ENCODE measurements at places on chromosomes 3 and 15. TPM values are rescaled to one million over a fixed set of nuclear protein-coding genes. Genes with fewer than 3 reads are reported as not detected.

DNA sequence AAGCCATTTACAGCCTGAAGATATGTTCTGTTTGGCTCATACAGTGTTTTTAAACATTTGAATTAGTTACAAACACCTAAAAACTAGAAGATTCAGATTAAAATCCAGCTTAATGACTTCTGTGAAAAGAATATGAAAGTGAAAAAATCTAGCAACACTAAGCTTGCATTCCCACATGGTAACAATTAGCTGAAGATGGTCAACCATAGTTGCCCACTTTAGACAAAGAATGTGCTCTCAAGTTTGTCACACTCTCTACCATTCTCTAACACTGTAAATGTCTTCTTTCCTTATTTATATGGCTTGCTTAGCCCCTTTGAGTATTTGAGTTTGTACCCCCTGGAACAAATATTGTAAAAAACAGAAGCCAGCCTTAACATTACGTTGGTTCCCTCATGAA is 32.7 kb downstream of the HDGFL3 start:
- H3K27me3 ChIP-seq: no peaks in the 10 kb centered on the region
- no peaks in the 10 kb centered on the region for H3K36me3 ChIP-seq
- no peak overlapping the region for H3K27ac ChIP-seq
- H3K4me3 ChIP-seq: no peak overlapping the region
- no peak for DNase-seq

- H3K27ac ChIP-seq: no peak overlapping the region
- H3K4me3 ChIP-seq: no peak overlapping the region
- H3K36me3 ChIP-seq: no peaks in the 10 kb centered on the region
- DNase-seq: no peak
- H3K27me3 ChIP-seq: no peaks in the 10 kb centered on the region
- H3K4me1 ChIP-seq: no peaks in the 10 kb centered on the region
Observed at GRCh38 chr3:80519436-80519835, 751.6 kb upstream of the ROBO1 start.

DNA sequence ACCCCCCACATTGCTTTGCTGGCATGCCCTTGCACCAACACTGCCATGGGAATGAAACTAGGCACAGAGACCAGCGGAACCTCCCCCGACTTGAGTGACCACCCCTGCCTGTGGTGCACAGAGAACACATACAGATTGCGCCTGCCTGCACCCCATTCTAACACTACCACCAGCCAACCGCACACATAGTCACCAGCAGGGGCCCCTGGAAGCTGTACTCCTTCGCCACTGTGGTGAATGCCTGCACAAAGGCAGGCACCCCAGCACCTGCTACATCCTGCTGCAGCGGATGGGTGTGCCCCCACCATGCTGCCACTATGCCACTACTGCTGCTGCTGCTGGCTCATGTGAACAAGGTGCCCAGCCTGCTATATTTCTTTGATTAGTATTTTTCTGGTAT is 27.4 kb upstream of the DNAAF4 start:
- H3K27ac ChIP-seq: no peak overlapping the region
- H3K4me3 ChIP-seq: no peak overlapping the region
- DNase-seq: no peak
- H3K36me3 ChIP-seq: no peaks in the 10 kb centered on the region
- H3K4me1 ChIP-seq: no peaks in the 10 kb centered on the region
- H3K27me3 ChIP-seq: no peaks in the 10 kb centered on the region

The ECT2 gene
- total RNA-seq: 97.0 TPM

DNA sequence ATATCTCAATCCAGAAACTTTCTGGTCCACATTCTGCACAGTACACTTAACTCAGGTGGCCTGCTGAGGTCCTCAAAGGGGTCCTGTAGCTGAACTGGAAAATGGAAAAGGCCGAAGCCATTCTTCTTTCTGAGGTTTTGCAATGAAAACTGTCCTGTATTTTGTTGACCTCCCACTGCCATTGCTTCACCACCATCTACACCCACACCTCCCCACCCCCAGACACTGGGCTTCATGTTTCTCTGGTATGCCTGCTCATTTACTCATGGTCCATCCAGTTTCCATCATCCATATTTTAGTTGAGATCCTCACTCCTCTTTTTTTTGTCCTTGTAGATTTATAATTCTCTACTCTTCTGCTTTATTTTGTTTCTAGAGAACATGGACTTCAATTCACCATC is 115.7 kb upstream of the SLC24A5 start:
- H3K27me3 ChIP-seq: no peaks in the 10 kb centered on the region
- no peaks in the 10 kb centered on the region for H3K4me1 ChIP-seq
- H3K36me3 ChIP-seq: no peaks in the 10 kb centered on the region
- no peak overlapping the region for H3K27ac ChIP-seq
- no peak for DNase-seq

DNA sequence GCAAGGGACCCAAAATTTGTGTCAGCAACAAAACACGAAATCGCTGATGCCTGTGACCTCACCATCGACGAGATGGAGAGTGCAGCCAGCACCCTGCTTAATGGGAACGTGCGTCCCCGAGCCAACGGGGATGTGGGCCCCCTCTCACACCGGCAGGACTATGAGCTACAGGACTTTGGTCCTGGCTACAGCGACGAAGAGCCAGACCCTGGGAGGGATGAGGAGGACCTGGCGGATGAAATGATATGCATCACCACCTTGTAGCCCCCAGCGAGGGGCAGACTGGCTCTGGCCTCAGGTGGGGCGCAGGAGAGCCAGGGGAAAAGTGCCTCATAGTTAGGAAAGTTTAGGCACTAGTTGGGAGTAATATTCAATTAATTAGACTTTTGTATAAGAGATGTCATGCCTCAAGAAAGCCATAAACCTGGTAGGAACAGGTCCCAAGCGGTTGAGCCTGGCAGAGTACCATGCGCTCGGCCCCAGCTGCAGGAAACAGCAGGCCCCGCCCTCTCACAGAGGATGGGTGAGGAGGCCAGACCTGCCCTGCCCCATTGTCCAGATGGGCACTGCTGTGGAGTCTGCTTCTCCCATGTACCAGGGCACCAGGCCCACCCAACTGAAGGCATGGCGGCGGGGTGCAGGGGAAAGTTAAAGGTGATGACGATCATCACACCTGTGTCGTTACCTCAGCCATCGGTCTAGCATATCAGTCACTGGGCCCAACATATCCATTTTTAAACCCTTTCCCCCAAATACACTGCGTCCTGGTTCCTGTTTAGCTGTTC is 34.9 kb downstream of the CHDH start:
- no peak overlapping the region for H3K27ac ChIP-seq
- no peaks in the 10 kb centered on the region for H3K36me3 ChIP-seq
- no peaks in the 10 kb centered on the region for H3K27me3 ChIP-seq
- DNase-seq: peak; percentile 21

DNA sequence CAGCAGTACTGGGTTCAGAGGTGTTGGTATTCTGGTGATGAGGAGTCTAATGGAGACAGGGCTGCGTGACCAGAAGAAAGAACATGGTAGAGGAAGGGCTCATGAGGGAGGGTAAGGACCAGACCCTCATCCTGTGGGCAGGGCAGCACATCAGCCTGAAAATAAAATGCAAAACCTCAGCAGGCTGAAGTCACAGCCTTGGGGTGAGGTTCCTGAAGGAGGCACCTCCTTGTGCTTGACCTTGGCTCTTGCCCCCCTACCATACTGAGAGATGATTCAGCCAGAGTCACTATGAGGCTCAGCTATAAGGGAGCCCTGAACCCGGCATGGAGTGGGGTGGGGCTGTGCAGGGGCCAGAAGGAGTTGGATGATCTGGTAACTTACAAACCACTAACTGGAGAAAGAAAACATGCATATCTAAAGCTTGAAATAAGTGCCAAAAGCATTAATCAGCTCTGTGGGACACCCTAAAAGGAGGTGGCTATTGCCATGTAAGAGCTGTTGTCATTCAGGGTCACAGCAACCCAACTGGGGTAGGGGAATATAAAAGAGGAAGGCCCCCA is 60.2 kb downstream of the CORO2B start:
- H3K27ac ChIP-seq: no peak overlapping the region
- DNase-seq: no peak
- H3K4me3 ChIP-seq: no peak overlapping the region
- H3K36me3 ChIP-seq: no peaks in the 10 kb centered on the region
- no peaks in the 10 kb centered on the region for H3K4me1 ChIP-seq

DNA sequence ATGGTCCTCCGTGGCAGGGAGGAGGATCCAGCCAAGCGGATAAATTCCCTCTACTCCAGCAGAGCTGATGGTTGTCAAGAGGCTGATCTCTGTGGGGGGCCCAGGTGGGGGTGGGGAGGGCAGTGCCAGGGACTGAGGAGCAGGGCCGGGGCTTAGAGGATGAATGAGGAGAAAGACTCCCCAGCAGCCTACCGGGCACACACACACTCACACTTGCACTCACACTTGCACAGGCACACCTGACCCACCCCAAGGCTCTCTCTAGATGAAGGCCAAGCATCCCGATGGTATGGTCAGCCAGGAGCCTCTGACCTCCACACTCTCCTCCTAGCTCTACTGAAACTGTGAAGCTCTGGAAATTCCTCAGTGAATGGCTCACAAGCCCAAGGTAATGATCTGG is 131.3 kb upstream of the PRR20G start:
- no peak overlapping the region for H3K4me3 ChIP-seq
- no peak for DNase-seq
- H3K4me1 ChIP-seq: no peaks in the 10 kb centered on the region
- no peak overlapping the region for H3K27ac ChIP-seq
- no peaks in the 10 kb centered on the region for H3K36me3 ChIP-seq

DNA sequence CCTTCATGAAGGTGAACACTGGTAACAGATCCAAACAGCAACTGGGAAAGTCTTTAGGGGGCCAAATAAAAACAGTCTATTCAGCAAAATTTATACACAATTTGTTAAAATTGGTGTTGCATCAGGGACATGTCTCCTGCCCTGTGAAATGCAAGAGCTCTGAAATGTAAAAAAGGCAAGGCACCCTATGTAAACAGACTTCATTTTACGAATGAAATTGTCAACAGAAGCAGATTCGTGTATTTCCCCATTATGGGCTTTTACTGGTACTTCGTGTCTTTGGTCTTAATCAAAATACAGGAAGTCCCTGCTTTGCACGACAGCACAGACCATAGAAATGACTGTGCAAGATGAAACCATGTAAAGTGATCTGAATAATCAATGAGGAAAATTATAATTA is 127.3 kb upstream of the THBS1 start:
- DNase-seq: no peak
- no peak overlapping the region for H3K4me3 ChIP-seq
- H3K27me3 ChIP-seq: no peaks in the 10 kb centered on the region
- H3K4me1 ChIP-seq: peaks cover 8% of the 10 kb centered on the region
- H3K27ac ChIP-seq: no peak overlapping the region

DNA sequence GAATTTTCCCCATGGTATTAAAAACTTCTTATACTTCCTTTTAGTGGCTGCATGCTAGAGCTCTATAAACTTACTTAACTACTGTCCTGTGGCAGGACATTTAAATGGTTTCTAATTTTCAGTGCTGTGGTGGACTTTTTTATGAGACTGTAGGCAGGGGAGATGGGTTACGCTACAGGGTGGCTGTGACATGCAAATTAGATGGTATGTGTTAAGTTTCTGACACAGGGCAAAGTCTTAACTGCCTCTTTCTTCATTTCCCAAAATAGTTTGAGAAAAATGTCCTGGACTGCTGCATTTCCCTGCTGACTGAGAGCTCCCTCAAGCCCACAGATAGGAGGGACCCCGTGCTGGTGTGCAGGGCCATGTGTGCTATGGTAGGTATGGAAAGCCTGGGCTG is 22.0 kb downstream of the TGM4 start:
- no peaks in the 10 kb centered on the region for H3K36me3 ChIP-seq
- no peaks in the 10 kb centered on the region for H3K27me3 ChIP-seq
- no peak overlapping the region for H3K4me3 ChIP-seq
- H3K4me1 ChIP-seq: peaks cover 21% of the 10 kb centered on the region

GRCh38 chr3:171967932-171968678 is 71.3 kb upstream of the FNDC3B start:
- H3K4me1 ChIP-seq: peaks cover 29% of the 10 kb centered on the region
- peak overlapping the region; percentile 85 for H3K27ac ChIP-seq
- no peak overlapping the region for H3K4me3 ChIP-seq
- peak; percentile 31 for DNase-seq

The CDAN1 gene
- 13.0 TPM for total RNA-seq

The LEKR1 gene
- 0.16 TPM for total RNA-seq

DNA sequence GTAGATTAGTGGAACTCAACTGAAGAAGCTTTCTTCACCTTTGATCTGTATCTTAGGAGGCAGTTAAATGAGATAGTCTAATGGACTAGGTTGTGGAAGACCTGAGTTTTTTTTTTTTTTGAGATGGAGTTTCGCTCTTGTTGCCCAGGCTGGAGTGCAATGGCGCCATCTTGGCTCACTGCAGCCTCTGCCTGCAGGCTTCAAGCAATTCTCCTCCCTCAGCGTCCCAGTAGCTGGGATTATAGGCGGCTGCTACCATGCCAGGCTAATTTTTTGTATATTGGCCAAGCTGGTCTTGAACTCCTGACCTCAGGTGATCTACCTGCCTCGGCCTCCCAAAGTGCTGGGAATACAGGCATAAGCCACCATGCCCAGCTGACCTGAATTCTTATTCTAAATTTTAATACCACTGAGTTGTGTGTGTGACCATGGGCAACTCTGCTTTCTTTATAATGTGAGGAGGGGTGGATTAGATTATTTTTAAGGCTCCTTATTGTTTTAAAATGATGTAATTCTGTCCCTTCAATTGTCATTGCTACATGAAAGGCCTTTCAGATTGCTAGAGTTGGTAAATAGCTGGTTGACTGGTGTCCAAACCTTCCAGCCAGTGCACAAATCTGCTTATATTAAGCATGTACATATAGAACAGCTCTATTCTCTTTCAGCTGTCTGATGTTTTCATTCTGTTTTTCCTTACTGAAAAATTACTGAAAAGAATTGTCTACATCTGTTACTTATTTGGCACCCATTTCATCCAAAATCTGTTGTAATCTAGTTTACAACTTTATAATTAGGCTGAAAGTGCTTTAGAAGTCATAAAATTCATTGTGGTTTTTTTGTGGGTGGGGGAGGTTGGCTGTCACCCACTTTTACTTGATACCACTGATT is 2.3 kb downstream of the LNP1 start:
- H3K4me3 ChIP-seq: no peak overlapping the region
- no peak overlapping the region for H3K27ac ChIP-seq
- peaks cover 5% of the 10 kb centered on the region for H3K36me3 ChIP-seq
- H3K4me1 ChIP-seq: peaks cover 12% of the 10 kb centered on the region
- H3K27me3 ChIP-seq: no peaks in the 10 kb centered on the region

- H3K4me3 ChIP-seq: no peak overlapping the region
- no peaks in the 10 kb centered on the region for H3K36me3 ChIP-seq
- DNase-seq: no peak
- no peaks in the 10 kb centered on the region for H3K4me1 ChIP-seq
- H3K27ac ChIP-seq: no peak overlapping the region
- no peaks in the 10 kb centered on the region for H3K27me3 ChIP-seq
Observed at GRCh38 chr3:27345493-27345892, 23.7 kb downstream of the NEK10 start.

DNA sequence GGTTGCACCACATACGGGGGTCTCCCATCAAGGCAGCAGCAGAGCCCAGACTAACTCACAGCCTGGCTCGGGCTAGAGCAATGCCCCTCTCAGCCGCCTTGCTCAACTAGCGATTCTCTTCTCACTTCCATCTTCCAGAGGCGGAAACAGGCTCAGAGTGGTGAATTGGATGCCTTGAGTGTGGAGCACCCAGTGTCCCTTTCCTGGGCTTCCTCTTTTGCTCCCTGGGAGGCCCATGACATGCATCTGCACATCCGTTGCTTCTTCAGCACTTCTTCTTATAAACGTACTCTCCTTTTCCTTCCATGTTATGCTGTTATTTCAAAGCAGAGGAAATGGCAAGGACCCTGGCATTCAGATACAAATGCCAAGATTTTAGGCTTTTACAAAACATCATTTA is 2.1 kb upstream of the IQSEC1 start:
- no peaks in the 10 kb centered on the region for H3K4me1 ChIP-seq
- peaks cover 58% of the 10 kb centered on the region for H3K27me3 ChIP-seq
- H3K27ac ChIP-seq: no peak overlapping the region
- no peak overlapping the region for H3K4me3 ChIP-seq
- no peaks in the 10 kb centered on the region for H3K36me3 ChIP-seq

The TMEM266 gene
- 0.21 TPM for total RNA-seq
